ENCODE measurements at places on chromosomes 6 and 20. TPM values are rescaled to one million over a fixed set of nuclear protein-coding genes. Genes with fewer than 3 reads are reported as not detected.
A peak's percentile ranks its signal among the peaks of the same experiment; 100 is the strongest.

GRCh38 chr6:24933266-24933665, 2.5 kb downstream of the RIPOR2 start:
- no peak for DNase-seq

- DNase-seq, result peak; percentile 52
These were observed 44.1 kb downstream of the DPPA5 start for GRCh38 chr6:73309785-73310502.

- DNase-seq, result no peak
These were observed 4.2 kb downstream of the PSMB9 start for GRCh38 chr6:32858194-32858593.

GRCh38 chr6:166056637-166057036, 111.0 kb downstream of the TBXT start:
- peak; percentile 70 for DNase-seq

DNA sequence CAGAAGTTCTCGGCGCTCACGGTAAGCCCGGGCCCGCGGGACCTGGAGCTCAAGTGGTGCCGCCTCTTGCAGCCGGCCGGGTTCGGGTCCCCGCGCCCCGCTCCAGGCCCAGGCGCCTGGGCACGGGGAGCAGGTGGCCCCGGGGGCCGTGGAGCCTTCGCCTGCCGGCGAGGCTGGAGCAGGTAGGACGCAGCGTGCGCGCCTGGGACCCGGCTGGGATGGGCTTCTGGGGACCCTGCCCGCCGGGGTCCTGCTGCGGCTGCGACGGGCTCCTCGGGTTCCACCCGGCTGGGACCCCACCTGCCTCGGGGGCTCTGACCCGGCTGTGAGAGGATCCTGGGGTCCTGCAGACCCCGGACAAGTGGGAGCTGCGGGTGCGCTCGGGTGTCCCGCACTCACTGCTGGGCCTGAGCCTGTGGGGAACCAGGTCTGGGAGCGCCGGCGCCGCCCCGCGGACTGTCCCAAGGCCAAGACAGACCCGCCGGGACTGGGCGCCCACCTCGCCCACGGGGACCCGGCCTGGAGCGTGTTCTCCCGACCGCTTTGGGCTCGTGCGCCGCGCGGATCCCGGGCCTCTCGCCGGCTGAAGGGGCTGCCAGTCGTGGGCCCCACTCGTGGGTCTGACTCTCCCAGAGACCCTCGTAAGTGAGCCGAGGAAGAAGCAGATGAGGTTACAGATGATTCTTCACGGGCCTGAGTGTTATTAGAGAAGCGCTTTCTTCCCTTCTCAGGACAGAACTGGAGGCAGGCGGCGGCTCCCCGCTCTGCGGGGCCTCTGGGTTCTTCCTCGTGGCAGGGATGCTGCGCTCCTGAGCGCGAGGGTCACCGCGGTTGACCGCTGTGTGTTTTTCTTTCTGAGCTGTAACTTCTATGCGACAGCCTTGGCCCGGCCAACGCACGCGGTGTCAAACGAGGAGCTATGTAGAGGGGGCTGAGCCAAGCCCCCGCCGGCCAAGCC, 729 bp downstream of the SMOC2 start:
- no peak for DNase-seq

GRCh38 chr6:75278474-75279077, 6.0 kb downstream of the TMEM30A start:
- DNase-seq, result no peak

DNA sequence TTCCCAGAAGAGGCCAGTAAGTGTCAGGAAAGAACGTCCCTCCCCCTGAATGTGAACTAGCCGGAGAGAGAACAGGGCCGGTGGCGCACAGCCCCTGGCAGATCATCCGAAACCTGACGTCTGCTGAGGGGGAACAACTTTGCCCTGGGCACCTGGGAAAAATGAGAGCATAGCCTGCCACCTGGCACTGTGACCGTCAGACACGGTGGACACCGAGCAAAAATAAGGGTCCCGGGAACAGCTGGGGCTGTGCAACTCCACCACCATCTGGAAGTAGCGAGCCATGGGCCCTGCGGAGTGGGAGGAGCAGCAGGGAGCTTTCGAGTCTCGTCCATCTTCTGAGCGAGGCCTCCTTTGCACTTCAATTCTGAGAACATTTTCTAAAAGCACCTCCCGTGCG, 110.8 kb downstream of the EDN3 start:
- no peak for DNase-seq

POM121L2 gene
- total RNA-seq, result not detected

RAET1E gene
- not detected for total RNA-seq

GRCh38 chr6:21083708-21084107, 509.8 kb upstream of the SOX4 start:
- DNase-seq, result no peak

ANKRD66 gene
- total RNA-seq, result not detected
